ENCODE measurements at places on chromosomes 7 and 10.

- DNase-seq, result no peak
Observed at GRCh38 chr7:95427914-95428516, 6.8 kb downstream of the PON2 start.

GRCh38 chr10:112330162-112330561, 43.8 kb upstream of the ACSL5 start:
- DNase-seq, result no peak

- no peak for DNase-seq
Observed at GRCh38 chr7:46357290-46357689, 436.2 kb upstream of the IGFBP3 start.

- DNase-seq, result no peak
Observed at GRCh38 chr7:122199171-122199570, 55.1 kb upstream of the AASS start.

- no peak for DNase-seq
Observed at GRCh38 chr10:33478675-33479125, 144.2 kb upstream of the NRP1 start.

GRCh38 chr7:48011323-48011722, 17.6 kb downstream of the SUN3 start:
- no peak for DNase-seq

DNA sequence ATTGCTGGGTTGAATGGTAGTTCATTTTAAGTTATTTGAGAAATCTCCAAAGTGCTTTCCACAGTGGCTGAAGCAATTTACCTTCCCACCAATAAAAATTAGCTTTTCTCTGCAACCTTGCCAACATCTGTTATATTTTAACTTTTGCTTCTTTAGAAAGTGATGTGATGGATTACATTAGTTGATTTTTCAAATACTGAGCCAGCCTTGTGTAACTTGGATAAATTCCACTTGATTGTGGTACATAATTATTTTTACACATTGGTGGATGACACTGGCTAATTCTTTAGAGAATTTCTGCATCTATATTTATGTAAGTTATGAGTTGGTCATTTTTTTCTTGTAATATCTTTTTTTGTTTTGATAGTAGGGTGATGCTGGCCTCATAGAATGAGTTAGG, 634.1 kb downstream of the GALNT17 start:
- no peak for DNase-seq

DNA sequence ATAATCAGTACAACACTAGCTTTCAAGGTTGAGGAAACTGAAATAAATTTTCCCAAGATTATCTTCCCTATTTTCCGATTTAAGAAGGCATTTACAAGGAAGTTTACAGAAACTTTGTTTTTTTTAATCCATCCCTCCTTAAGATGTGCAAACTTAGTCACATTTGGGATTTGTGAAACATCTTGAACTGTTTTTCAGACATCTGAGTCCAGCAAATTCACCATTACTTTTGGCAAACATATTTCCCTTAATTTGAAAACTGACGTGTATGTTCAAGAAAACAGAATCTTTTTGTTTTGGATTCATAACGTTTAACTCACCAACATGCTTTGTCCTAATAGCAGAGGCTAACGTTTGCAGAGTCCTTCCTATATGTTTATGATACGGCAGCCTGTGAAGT, 19.5 kb downstream of the GLI3 start:
- DNase-seq, result no peak

DNA sequence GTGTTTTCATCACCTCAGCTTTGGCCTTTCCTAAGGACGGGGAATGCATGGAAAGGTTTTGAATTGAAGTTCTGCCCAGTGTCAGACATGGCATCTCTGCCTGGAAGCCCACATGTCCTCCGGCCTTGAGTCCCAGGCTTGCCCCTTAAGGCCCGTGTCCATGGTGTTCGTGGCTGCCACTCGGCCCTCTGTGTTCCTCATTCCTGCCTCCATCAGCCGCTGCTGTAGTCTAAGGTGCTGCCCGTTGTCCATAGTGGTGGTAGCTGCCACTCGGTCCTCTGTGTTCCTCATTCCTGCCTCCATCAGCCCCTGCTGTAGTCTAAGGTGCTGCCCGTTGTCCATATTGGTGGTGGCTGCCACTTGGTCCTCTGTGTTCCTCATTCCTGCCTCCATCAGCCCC, 180.7 kb upstream of the SHH start:
- no peak for DNase-seq

DNA sequence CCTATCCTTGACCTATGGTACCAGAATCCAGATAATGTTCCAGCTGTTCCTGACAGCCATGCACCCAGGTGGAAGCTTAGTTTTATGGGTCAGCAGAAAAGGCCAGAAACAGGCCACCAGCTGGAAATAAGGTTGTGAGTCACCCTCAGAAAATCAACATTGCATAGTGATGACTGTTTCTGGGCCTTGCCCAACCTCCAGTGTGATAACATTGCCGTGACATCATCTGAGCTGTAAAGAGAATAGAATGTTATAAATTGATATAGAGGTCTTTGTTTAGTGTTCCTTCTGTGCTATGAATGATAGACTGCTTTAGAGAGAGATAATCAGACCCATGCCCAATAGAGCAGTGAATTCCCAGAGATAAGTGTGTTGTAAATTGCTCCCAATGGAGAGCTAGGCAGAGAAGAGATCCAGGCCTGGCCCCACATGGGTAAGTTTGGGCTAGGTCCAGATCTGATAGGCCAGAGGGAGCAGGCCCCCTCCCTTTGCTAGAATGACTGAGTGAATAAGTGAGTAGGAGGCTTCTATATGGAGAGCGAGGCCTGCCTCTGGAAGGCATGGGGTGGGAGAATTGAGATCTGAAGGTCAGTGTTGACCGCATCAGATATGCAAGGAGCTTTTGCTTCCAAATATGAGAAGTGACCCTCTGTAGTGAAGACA, 14.2 kb upstream of the HPS1 start:
- no peak for DNase-seq

- DNase-seq, result no peak
Observed at GRCh38 chr10:3980144-3980543, 195.1 kb upstream of the KLF6 start.

DNA sequence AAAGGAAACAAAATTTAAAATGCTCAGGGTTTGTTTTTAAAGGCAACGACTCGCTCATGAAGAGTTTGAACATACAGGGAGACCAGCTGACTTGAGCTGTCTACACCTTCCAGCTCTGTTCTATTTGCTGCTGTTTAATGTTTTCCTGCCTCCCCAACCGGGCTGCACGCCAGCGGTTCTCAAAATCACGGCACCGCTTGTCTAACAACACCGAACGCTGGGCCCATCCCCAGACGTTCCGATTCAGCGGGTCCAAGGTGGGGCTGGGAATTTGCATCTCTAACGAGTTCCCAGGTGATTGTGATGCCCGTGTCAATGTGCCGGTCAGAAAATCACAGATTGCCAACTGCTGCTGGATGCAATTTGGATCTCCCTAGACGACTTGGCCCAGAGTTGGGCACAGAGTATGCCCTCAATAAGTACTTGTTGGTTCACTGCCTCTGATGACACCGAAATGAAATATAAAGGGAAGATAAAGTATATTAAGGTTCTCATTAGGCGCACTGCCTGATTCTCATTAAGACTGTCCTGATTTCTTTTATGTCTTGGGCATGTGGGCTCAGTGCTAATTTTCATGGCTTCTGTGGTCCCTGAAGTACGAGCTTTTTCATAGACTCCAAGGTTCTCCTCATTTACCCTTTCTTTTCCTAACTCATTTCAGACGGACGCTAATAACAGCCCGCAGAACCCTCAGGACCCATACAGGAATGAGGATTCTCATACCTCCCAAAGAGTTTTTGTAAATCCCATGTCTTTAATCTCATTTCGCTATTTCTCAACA, 28.5 kb downstream of the CELF2 start:
- no peak for DNase-seq

GRCh38 chr7:91567081-91568012, 303.1 kb downstream of the FZD1 start:
- DNase-seq, result no peak

- DNase-seq, result no peak
Observed at GRCh38 chr7:55965805-55966421, 1.5 kb downstream of the NIPSNAP2 start.

DNA sequence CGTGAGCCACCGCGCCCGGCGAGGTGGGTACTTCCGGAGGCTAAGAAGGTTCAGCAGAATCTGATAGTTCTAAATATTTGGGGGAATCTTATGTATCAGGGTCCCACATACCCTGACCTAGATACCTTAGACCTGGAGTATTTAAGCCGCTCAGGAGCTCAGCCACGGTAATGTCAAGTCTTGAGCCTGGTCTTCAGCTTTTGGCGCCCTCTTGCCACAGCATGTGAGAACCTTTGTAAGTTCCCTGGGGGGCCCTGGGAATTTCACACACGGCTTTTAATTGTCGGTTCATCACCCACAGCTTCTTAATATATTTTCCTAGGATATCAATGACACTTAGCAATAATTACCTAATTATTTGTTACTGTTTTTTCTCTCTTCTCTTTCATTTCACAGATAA, 324.3 kb upstream of the GALNT17 start:
- no peak for DNase-seq

- peak; percentile 21 for DNase-seq
Observed at GRCh38 chr10:99658622-99659030, 683 bp upstream of the ENTPD7 start.

- DNase-seq, result no peak
Observed at GRCh38 chr10:83991986-83992753, 147.1 kb upstream of the GHITM start.

- DNase-seq, result no peak
Observed at GRCh38 chr10:83332690-83333089, 806.6 kb upstream of the GHITM start.

GRCh38 chr7:106102387-106102966, 9.6 kb downstream of the SYPL1 start:
- no peak for DNase-seq

DNA sequence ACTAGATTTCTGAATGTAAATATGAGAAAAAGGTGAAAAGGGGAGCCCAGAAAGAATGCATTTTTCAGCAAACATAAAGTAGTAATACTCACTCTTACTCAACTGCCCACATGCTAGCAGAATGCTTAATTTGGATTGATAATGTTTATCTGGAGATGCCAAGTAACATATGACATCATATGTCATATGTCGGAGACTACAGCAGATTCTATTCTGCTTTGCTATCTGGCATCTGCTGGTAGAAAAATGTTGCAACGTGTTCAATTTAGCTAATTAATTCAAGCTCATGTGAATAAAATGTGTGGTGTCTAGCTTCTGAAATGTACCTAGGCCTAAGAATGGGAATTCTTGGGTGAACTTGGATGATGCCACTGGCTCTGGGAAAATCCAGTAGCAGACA, 4.5 kb downstream of the BBIP1 start:
- no peak for DNase-seq

- no peak for DNase-seq
Observed at GRCh38 chr10:110474826-110475225, 22.9 kb upstream of the DUSP5 start.

GRCh38 chr7:24913801-24914464, 66.0 kb downstream of the OSBPL3 start:
- no peak for DNase-seq

DNA sequence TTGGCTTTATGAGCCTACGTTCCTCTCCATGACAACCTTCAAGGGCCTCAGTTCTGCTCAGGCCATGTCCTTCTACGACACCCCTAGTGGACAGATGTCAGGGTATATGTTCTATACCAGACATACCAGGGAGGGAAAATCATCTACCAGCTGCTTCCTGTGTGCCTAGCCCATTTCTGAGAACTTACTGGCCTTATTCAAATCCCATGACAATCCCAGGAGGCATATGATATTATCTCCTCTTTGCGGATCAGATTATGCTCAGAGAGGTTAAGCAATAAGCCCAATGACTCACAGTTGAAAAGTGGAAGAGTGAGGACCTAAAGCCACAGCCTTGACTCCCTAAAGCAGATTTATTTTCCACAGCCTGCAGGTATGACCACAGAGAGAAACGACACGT, 139.3 kb downstream of the GLI3 start:
- no peak for DNase-seq

- peak; percentile 20 for DNase-seq
Observed at GRCh38 chr7:111029574-111030251, 61.2 kb upstream of the LRRN3 start.

DNA sequence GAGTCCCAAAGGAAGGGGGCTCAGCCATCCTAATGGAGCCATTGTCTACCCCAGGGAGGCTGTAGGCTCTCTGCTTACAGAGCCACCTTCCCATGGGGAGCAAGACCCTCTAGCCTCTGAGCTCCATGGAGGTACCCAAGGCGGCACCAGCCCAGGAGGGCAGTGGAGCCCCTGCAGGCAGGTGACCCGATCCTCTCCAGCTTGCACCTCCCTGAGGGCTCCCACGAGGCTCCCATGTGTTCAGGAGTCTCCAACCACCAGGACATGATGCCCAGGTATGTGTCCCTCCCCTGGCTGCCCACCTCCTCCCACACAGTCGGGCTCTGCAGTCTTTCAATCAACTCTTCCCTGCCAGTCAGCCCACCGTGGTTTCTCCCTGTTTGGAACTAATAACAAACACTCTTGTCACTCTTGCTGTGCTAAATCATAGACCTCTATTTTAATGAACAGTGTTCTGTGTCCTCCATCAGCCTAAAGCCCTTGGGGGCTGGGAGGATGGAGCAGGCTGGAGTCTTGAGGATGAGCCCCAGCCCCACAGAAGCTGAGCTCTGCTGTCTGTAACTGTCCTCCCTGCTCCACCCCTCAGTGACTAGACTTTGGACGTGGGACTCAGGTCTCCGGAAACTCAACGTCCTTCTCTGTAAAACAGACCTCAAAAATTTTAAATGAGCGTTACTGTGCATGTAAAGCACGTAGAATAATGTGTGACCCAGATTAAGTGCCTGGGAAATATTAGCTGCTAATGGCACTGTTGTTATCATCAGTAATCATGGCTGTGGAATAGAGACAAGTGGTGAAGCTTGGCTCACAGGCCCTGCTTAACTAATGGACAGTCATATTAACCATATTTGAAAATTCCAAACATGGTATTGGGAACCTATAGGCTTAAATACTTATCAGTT, 298.9 kb downstream of the WDR37 start:
- DNase-seq, result no peak

DNA sequence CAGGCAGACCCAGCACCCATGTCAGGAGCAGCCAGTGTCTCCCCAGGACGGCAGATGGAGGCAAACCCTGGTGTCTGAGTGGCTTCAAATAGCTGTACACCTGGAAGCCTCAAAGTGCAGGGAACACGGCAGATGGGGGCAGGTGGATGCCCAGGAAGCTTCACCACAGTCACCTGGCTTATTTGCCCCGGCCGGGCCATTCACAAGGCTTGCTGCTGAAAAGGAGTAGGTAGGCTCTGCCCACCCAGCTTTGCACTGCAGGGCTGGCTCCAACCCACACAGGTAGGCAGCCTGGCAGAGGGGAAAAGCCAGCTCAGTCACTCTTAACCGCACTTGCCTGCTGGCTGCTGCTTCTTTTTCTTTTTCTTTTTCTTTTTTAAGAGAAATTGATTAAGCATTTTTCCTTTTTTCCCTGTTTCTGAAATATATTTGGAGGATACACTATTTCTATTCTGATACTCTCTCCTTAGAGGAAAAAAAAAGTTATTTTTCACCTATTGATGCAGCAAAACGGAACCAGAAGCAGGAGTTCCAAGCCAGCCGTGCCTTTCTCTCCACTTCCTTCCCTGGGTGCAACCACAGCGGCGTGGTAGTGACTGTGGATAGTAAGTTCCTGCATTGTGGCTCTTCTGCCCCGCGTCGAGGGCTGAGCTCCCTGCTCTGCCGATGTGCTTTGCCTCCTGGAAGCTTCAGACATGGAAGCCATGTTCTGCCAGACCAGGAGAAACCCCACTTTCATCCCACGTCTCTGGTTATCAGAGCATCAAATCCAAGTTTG, 118.3 kb downstream of the KLF6 start:
- no peak for DNase-seq

Data from activated CD4-positive, alpha-beta T cell treated with anti-CD3 and anti-CD28 coated beads for 24 hours (primary cell).